ENCODE measurements at places on chromosomes 12 and 14.
A peak's percentile ranks its signal among the peaks of the same experiment; 100 is the strongest.

GRCh38 chr14:34692348-34692747 is 22.0 kb downstream of the CFL2 start:
- no peak for DNase-seq

GRCh38 chr14:98368221-98368620 is 903.8 kb downstream of the BCL11B start:
- no peak for DNase-seq

DNA sequence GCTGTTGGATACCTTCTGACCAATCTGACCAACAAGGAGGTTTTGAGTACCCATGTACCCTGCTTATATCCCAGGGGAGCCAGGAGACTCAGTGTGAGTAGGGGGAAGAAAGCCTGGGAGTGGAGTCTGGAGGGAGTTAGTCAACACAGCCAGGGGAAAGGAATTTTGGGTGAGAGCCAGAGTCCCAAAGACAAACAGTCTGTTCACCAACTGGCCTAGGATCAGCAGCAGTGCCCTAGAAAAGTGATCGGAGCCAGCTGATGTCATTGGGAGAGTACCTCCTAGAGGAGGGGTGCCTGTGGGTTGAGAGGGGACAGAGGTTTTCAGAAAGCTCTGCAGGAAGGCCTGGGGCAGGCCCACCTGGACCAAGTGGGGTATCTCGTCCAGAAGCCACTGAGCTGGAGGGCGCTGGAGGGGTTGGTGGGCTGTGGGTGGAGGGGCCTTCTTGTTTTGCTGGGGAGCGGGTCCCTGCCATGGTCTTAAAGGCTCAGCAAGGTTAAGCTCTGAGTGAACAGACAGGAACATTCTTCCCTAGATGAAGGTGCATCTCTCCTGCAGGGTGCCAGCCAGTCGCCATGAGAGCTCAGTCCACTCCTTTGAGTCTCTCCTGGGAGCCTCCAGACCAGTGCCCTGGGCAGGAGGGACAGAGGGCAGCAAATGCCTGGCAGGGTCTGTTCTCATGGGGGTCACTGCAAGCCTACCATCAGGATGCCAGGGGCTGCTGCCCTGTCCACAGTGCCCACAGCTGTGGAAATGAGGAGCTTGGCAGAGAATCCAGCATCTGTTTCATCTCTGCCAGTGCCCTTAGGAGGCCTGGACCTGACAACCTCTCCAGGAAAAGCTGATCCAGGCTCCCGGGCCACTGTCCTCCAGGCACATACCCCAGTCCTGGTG is 63.6 kb downstream of the CHGA start:
- no peak for DNase-seq

GRCh38 chr12:107748472-107748871 is 12.5 kb downstream of the PRDM4 start:
- DNase-seq: no peak

GRCh38 chr14:80055226-80055625 is 156.1 kb downstream of the DIO2 start:
- DNase-seq: no peak

DNA sequence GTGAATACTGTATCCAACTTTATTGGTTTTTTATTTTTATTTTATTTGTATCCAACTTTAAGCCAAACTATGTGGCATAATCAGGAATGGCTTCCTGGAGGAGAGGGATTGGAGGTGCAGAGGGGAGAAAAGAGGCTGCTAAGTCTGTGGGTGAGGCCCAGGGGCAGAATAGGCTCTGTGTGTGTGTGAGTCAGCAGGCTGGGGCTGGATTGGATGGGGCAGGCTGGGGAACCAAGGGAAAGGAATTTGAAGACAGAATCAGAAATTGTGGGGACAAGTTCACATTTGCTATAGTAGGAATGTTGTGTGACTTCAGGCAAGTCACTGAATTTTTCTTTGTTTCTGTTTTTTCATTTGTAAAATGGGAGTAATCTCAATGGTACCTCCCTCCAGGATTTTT is 12.8 kb upstream of the RILPL1 start:
- no peak for DNase-seq

GRCh38 chr12:127987199-127987901 is 279.6 kb upstream of the TMEM132C start:
- DNase-seq: no peak

GRCh38 chr12:92295523-92295922 is 149.9 kb upstream of the BTG1 start:
- DNase-seq: no peak

DNA sequence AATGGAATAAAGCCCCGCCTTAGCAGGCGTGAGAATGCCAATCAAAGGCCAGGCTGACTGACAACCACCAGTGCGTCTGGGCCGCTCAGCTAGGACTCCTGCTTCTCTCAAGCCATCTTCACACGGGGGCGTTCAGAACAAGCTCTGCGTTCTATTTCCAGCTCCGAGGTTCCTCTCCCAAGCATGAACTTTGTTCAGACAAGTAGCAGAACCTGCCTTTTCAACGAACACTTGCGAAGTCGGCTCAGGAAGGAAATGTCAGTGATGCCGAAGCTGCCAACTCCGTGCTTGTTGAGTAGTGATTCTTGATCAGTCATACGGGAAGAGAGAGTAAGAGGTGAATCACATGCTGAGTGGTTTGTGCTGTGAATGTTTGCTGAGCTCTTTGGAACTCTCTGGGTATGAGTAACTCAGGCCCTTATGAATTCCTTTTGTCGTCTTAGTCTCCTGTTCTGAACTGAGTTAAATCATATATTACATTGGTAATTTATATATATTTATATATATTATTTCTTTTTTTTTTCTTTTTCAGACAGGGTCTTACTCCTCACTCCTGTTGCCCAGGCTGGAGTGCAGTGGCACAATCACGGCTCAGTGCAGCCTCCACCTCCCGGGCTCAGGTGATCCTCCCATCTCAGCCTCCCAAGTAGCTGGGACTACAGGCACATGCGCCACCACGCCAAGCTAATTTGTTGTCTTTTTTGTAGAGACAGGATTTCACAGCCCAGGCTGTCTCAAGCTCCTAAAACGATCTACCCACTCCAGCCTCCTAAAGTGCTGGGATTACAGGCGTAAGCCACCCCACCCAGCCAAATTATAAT is 29.4 kb upstream of the BCL7A start:
- no peak for DNase-seq

DNA sequence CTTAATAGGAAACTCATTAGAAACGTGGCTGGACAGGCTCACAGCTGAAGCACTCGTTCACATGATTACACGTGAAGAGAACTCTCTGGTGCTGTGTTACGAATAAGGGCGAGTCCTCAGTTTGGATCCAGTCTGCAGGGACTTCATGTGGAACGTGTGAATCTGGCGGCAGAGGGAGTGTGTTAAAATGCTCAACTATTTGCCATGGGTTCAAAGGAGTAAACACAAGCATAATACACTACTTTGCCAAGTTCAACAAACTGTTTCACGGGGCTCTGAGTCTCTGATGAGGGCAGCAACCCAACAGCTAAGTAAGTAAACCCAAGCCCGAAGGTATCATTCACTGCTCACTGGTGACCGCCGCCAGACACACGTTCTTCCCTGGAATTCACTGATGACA is 42.4 kb downstream of the NUAK1 start:
- no peak for DNase-seq

- DNase-seq: peak; percentile 75
Measured at GRCh38 chr12:124506145-124506831, 61.1 kb downstream of the NCOR2 start.

DNA sequence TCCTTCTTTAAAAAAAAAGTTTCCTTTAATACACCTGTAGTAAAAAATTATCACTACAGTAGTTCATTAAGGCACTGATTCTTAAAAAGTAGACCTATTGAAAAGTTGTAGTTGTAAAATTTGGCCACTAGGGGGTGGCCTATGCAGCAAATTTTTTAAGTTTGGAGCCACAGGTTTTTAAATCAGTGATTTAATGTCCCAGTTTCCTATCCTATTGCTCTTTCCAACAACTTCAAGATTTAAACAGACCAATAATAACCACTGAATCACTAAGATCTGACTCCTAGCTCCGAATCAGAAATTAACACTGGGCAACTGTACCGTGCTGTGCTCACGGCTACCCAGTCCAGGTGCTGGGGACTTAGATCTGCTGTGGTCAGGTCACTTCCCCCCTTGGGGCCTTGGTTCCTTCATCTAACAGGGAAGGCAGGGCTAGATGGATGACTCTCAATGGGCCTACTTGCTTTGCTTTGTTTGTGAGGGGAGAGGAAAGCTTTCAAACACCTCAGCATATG is 279.3 kb downstream of the MED13L start:
- no peak for DNase-seq

GRCh38 chr14:91834571-91834970 is 32.8 kb downstream of the TC2N start:
- DNase-seq: no peak

DNA sequence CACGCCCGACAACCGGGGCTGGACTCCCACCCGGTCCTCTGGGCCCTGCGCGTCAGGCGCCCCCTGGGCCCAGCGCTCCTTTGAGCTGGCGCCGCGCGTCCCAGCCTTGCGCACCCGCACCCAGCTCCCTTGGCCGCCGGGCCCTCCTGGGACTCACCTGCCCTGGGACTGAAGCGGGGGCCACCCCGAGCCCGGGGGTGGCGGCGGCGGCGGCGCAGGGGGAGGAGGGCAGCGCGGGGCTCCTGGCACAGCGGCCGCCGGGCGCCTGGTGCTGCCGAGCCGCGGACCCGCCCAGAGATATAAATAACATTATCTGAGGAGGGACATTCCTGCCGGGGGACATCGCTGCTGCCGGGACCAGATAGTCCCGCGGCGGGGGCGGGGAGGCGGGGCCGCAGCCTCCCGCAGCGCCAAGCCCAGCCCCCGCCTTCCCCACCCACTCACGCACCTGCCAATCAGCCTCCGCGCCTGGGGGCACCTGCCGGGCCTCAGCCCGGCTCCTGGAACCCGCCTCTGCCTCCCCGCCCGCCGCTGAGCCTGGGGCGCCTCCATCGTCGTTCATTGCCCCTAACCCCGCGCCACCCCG is at the start of gene SPTB:
SPTB (minus strand) TSS at position 273 of the 586 bp plus-strand sequence. CDS start 56,813 bp downstream, outside the sequence.
- peak; percentile 37 for DNase-seq

DNA sequence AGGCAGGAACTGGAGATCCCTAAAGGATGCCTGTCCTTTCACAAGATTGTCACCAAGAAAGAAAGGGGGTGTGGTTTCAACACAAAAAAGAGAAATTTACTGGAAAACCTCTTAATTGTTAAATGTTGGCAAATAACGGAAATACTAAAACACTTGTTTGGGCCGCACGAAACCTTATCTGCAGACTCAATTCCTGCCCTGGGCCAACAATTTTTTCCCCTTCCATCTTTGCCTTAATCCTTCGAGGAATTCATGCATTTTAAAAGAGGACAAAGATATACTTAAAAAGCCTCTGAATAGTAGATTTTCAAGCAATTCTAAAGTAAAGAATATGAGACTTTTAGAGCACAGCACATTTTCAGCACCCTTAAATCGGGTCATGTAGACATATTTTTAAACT is 366.2 kb downstream of the DUSP6 start:
- DNase-seq: no peak

DNA sequence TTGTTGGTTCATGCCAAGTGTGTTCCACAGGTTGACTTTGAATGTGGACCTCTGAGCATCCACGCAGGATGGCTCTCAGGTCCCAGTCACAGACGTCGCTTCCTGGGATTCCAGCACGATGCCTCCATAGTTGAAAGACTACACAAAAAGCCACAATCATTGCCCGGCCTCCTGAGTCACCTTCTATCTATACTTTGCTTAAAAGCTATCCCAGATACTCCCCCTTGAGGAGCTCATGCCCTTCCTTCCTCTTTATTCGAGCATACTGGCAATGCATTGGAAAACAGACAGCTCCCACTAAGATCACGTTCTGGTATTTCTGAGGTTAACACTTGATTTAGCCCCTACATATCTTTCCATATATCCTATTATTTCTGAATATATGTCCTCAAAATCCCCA is 40.1 kb downstream of the ZNF664 start:
- no peak for DNase-seq

DNA sequence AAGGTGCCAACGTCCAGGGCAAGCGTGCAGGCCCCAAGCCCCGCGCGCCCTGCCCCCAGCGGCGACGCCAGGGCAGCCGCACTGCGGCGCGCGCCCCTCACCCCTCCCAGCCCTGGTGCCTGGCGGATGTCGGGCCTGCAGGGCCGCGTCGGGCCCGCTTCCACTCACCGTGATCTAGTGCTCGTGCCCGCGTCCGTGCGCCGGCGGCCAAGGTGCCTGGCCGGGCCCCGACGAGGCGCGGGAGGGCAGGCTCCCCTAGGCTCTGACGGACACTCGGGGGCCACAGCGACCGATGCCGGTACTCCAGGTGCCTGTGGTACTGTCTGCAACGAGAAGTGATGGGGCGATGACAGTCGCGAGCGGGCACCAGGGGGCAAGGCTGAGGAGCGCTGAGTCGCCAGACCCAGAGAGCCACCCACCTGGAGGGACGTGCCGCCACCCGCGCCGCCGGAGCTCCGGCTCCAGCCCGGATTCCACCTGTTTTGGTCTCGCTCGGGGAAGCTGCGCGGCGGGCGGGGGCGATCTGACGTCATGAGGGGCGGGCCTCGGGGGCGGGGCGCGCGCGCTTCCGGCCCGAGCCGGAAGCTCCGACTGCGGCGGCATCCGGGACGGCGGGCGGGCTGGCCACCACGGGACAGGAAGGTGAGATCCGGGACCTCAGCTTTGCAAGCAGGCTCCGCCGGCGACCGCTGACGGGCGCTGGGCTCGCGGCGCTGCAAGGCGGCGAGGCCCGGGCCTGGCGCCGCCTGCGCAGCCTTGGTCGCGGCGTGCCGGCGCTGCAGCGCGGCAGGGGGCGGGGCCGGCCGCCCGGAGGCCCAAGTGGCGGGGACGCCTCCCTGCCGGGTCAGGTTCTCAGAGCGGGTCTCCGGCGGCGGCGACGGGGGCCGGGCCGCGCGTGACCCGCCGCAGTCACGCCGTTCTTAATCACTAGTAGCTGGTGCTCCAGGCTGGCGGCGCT is at the start of the genes LYSET and MOAP1:
LYSET (plus strand) TSS at position 927 of the 958 bp plus-strand sequence. CDS start 89 bp downstream, outside the sequence.
MOAP1 (minus strand) TSS at position 507 of the 958 bp plus-strand sequence. CDS start 655 bp downstream, outside the sequence.
- peak; percentile 90 for DNase-seq

GRCh38 chr14:71137536-71138447 is 230.5 kb downstream of the PCNX1 start:
- no peak for DNase-seq

DNA sequence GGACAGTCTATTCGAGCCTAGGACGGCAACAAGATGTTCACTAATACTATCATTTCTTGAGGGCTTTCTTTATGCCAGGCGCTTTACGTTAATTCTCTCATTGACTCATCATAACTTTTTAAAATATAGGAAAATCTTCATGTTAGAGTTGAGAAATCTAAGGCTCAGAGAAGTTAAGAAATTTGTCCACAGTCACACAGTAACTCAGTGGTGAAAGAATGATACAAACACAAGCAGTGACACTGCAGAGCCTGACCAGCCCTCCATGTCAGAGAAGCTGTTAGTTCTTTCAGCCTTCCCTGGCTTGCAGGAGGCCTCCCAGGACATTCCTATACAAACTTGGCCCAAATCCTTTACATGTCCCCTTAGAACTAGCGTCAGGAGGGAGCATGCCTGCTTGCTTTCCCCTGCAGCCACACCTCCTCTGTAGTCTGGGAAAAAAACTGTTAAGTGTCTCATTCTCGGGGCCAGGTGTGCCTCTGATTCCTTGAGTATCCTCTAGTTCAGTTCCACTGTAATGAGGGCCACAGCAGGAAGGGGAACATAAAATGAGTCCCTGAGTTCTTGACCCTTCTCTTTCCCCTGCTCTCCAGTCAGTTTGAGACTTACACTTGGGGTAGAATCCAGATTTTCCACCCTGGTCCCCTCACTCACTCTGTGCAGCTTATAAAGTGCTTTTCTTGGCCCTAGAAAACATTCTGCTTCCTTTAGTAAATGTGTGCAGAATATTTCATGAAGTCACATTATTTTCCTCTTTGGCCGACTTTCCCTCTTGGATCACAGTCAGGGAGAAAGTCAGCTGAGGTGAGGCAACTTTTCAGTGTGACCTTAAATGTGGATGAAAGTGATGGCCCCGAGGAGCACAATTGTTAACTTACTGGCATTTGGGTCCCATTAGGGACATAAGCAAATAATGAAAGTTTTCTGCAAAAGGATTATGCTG is 152.2 kb upstream of the HIF1A start:
- no peak for DNase-seq

- DNase-seq: no peak
Measured at GRCh38 chr14:104588066-104588857, 8.7 kb downstream of the C14orf180 start.

Measured in glutamatergic neuron (in vitro differentiated cells).